ENCODE measurements at places on chromosomes 1 and 21.

DNA sequence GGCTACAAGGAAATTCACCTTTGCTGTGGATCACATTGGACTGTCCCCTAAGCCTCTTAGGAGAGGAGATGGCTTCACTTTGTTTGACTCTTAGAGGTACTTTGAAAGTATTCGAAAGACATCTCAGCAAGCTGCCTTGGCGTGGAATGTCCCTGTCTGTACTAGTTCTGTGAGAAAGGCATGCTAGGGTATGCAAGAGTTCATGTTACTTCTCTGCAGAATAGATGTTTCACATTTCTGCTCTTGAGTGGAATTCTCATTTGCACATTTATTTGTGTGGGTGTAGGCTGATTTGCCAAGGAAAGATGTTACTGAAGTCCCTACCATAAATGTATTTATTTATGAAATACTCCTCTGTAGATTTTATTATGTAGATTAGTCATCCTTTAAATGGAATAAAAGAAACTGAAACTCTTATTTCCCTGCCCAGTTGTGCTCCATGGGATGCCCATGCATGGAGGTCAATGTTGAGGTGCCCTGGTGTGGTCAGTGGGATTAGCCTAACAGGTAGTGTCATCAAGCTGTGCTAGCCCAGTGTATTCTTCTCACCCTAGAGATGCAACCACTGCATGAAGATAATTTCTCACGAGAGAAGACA, 13.8 kb downstream of the MIA3 start:
- no peak for DNase-seq

DNA sequence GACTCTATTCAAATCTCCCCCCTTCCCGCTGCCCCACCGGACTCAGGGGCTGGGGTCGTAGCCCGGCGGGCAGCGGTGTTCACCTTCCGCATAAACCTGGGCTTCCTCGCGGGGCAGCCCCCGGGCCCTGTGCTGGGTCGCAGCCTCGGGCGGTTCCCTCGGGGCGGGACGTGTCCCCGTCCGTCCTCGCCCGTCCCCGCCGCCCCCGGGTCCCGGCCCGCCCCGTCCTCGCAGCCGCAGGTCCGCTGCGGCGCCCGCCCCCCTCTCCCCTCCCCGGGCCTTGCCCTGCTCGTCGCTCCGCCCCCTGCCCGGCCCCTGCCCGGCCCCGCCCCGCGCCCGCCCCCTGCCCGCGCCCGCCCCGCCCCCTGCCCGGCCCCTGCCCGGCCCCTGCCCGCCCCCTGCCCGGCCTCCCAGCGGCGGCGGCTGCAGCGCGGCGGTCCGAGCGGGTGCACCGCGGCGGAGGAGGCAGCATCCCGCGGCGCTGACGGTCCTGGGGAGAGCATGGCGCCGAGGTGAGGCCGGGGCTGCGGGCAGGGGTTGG, at the start of gene COL18A1:
COL18A1 (plus strand) TSS at position 436 of the 541 bp plus-strand sequence; CDS start at position 502, 66 bp downstream.
- no peak for DNase-seq

- no peak for DNase-seq
These were observed 162.2 kb downstream of the DPYD start for GRCh38 chr1:97758541-97759057.

DNA sequence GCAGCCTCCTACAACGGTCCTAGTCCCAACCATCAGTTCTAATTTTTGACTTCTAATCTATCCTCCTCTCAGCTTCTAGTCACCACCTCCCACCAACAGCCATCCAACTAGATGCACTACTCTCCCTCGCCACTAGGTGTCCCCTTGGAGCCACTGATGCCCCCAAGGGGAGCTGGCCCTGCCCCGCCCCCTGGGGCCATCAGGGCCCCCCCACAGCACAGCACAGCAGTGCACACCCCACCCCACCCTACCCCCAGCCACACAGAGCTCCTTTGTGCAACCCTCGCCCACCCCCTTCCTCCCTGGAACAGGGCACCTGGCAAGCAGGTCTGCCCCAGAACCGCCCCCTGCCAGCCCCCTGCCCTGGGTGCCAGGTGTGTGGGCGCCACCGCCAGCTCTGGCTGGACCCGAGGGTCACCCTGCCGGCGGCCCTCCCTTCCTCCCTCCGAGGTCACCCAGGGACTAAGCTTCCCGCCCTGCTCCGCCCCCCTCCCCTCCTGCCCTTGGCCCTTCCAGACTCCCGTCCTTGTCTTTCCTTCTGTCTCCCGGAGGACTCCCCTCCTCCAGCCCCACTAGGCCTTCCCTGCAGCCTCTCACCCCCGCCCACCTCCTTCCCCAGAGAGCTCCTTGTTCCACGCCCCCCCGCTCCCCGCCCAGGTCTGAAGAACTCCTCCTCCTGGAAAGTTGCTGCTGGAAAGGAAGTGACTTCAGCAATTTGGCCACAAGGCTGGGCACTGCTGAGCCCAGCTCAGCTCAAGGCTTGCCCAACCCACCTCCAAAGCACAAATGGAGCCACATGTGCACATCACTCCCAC, 47.0 kb downstream of the AHDC1 start:
- DNase-seq = peak; percentile 49

DNA sequence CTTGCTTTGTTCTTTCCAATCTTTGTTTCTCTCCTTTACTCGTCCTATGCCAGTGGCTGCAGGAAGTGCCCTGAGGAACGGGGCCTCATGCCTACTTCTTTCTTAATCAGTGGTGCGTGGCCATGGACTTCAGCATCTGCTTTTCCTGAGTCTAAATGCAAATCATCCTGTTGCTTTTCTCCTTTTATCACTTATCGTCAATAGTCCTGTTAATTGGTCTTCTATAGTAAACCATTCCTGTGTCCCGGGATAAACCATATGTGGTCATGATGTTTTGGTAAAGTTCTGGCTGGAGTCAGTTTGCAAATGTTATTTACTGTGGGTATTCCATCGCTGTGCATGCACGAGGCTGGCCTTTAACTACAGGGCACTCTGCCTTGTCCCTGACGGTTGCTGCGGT, 47.5 kb downstream of the AGPAT3 start:
- no peak for DNase-seq

DNA sequence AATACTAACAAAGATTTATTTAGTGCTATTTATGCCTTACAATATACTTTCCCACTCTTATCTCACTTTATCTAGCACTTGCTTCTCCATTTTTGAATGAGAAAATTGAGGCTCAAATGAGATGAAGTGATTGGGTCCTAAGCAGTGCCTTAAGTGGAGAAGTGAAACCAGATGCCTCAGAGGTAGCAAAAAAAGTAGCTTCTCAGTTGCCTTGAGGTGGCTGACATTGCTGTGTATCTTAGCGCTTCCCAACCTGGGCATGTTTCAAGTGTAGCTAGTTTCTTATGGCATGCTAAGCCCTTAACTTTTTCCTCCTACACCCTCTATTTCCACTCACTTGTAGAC, 390.4 kb downstream of the OMA1 start:
- DNase-seq = no peak

GRCh38 chr1:156667610-156667967, 9.6 kb downstream of the NES start:
- no peak for DNase-seq

DNA sequence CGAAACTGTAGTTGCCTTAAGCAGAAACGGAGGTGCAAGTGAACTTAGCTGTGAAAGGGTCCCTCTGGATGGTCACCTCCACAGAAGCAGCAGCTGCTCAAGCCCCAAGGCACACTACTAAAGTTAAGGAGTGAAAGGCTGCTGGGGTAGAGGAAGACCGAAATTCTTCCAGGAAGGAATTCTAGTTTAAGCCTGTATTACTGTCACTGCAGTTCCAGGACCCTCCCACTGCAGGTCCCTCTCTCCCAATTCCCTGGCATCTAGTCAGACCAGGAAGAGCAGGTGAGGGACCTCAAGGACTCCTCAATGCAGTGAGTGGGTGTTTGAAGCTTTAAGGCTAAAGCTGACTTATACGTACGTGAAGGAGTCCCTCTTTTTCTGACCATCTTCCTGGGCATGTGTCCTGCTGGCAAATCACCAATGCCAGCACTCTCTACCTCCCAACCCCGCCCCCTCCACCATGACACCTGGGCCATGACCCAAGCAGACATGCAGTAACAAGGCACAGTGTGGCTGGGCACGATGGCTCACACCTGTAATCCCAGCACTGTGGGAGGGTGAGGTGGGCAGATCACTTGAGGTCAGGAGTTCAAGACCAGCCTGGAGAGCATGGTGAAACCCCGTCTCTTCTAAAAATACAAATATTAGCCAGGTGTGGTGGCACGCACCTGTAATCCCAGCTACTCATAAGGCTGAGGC, 57.2 kb downstream of the TGFBR3 start:
- no peak for DNase-seq

- DNase-seq = no peak
These were observed 9.2 kb downstream of the ZBTB48 start for GRCh38 chr1:6588893-6589520.

DNA sequence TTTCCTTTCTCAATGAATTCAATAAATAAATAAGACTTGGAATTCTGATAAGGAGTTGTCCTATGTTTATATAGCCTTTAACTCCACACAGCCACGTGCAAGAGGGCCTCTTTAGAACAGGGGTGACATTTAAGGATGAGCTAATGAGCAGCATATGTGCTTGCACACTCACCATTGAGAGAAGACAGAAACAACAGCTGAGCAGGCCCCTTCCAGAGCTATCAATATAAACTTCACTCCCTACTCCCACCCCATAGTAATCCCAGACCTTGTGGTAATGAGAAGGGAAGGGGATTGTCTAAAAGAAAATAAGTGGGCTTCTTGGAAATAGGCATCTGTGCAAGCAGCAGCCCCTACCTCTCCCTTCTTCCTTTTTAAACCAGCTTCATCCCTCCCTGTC, 176.0 kb downstream of the SEC16B start:
- DNase-seq = no peak

GRCh38 chr1:65420590-65421350, at the start of the genes LEPR and LEPROT:
Gene LEPR, plus strand, starts transcription at chr1:65420668. Its CDS starts 144,898 bp downstream, at chr1:65565566.
Gene LEPROT, plus strand, starts transcription at chr1:65420668. Its CDS starts 57 bp downstream, at chr1:65420725.
- DNase-seq = no peak

DNA sequence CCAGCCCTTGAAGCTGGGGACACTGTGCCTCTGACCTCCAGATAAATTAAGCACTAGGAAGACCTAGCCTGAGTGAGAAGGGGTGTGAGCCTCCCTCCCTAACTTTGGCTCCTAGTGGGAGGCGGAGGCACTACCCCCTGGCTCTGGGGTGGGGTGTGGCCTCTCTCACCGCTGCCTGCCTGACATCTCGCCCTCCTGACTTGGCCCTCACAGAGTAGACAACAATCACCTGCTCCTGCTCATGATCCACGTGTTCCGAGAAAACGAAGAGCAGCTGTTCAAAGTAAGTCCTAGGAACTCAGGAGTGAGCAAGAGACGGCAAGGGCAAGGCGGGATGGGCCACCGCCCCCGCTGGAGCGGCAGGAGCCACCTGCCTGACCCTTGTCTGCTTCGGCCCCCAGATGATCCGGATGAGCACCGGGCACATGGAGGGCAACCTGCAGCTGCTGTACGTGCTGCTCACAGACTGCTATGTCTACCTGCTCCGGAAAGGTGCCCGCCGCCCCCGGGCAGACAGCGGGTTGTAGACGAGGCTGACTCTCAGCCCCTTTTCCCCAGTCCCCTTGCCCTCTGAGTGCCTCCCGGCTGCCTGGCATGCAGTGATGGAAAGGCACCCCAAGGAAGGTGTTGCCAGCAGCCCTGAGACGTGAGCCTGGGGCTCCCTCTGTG, 8.1 kb upstream of the SLC25A34 start:
- DNase-seq = no peak

DNA sequence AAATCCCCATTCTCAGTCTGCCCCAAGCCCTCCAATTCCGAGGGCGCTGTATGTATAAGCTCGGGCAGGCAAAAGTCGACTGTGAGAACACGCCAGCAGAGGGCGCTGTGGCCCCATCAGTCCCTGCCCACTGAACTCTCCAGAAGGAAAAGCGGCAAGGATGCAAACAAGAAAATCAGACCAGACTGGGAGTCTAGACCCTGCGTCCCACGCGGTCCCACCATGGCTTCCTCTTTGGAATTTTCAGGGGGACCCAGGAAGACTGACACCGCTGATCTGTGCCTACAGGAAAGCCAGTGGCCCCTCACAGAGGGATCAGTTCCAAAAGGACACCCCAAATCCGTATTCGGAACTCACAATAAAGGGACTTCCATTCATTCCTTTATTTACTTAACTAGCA, 19.5 kb downstream of the TEX35 start:
- peak; percentile 39 for DNase-seq

DNA sequence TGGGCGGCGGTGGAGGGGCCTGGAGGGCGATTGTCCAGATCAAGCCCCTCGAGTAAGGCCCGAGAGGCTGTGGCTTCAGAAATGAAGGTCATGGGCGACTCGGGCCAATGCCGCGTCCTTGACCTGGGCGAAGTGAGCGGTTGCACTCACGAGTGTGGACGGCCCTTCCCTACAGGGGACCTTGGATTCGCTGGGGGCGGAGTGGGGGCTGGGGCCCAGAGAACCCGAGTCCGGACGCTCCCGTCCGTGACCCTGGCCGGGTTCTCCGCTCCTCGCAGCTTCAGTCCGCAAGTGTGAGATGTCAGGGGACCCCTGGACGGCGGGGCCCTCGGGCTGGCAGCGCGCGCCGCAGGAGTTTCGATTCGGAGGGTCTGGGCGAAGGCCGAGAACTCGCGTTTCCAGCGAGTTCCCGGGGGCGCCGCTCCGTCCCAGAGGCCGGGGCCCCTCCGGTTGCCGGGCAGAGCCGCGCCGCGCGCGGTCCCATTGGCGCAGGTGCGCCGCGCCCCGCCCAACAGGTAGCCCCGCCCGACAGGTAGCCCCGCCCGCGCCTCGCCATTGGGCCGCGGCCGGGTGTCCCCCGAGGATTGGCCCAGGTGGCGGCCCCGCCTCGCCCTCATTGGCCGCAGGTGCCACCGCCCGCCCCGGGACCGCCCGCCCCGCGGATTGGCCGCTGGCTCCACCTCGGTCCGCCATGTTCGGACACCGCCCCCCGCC, at the start of gene PRKCZ:
PRKCZ (plus strand) TSS at position 694 of the 714 bp plus-strand sequence. CDS start 220 bp downstream, outside the sequence.
- DNase-seq = peak; percentile 90

GRCh38 chr1:80929868-80930508, 870.7 kb upstream of the ADGRL2 start:
- no peak for DNase-seq

GRCh38 chr21:26977746-26978145, 10.9 kb upstream of the ADAMTS5 start:
- DNase-seq = no peak

GRCh38 chr1:9630331-9631111, 21.0 kb upstream of the PIK3CD start:
- no peak for DNase-seq

DNA sequence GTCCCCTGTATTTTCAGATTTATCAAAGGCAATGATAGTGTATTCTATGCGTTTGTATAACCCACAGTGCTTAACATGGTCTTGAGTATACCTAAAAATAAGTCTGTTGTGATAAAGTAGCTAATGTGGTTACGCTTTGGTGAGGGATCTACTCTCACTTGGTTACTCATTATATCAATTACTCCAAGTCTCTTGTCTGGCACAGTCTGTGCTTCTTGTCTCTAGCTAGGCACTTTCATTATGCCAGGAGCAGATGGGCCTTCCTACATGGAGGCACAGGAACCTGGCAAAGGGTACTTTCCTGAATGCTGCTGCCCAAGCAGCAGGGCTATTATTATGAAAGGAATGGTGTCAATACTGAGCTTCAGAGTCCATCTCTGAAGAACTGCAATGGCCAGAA, 4.2 kb upstream of the PTPN22 start:
- DNase-seq = no peak

DNA sequence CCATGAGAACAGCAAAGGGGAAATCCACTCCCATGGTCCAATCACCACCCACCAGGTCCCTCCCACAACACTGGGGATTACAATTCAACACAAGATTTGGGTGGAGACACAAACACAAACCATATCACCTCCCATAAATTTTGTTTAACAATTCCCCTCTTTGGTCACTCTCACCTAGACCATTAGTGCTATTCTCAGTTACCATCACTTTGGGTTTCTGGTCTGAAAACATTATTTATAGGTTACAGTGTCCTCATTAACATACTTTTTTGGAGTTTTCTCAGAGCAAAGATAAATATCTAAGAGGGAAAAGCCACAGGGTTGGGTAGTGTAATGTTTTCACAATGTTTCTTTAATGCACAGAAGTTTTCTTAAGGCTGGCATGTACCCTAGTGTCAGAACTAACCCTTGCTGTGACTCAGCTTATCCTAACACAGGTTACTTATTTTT, 47.7 kb upstream of the DNAH14 start:
- DNase-seq = no peak

Data from stimulated activated CD8-positive, alpha-beta memory T cell treated with anti-CD3 and anti-CD28 coated beads, Interleukin-7, amount 100 ng/mL, for 48 hours (primary cell).